Spinal cord (tissue), 10 donors: ENCODE measurements at places on chromosomes 1 and 21. TPM values are rescaled to one million over a fixed set of nuclear protein-coding genes. Genes with fewer than 3 reads are reported as not detected.

The NPHS2 gene
- polyA plus RNA-seq: 0.67 TPM

DNA sequence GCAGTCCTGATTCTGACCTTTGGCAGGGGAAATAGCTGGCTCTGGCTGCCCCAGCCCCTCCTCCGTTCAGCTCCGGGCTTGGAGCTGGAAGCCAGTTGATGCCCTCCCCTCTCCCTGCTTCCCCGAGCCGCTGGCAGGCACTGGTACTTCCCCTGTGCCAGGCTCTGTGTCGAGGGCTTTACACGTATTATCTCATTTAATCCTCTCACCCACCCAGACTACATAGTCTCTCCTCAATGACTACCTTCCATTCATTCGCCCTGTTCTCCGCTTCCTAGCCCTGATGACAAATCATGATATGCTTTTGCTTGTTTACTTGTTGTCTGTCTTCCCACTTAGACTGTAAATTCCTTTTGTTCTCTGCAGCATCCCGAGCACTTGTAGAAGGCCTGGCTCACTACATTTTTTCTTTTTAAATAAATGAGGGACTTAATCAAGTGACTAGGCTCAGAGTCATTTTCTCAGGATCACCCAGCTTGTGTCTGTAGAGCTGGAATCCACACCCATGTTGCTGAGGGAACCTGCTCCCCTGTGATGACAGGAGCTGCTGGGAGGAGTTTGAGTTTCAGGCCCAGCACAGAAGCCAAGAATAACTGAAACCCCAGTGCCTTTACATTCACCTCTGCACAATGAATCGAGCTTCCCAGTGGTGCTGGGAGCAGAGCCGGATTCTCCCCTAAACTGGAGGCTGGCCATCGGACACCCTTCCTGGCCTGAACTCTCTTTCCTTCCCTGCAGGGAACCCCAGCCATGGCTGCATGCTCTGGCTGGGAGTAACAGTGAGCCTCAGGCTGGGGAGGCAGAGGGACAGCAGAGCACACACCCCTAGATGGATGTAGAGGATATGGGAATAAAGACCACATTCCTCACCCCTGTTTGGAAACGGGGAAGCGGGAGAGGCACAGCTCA, 58.3 kb downstream of the UBIAD1 start:
- no peak overlapping the region for H3K27ac ChIP-seq
- H3K27me3 ChIP-seq: no peaks in the 10 kb centered on the region
- H3K36me3 ChIP-seq: no peaks in the 10 kb centered on the region
- H3K4me1 ChIP-seq: peaks cover 44% of the 10 kb centered on the region

The GOLT1A gene
- 12.4 TPM for polyA plus RNA-seq

The STYXL2 gene
- 1.0 TPM for polyA plus RNA-seq

The KCNK2 gene
- 33.2 TPM for polyA plus RNA-seq

DNA sequence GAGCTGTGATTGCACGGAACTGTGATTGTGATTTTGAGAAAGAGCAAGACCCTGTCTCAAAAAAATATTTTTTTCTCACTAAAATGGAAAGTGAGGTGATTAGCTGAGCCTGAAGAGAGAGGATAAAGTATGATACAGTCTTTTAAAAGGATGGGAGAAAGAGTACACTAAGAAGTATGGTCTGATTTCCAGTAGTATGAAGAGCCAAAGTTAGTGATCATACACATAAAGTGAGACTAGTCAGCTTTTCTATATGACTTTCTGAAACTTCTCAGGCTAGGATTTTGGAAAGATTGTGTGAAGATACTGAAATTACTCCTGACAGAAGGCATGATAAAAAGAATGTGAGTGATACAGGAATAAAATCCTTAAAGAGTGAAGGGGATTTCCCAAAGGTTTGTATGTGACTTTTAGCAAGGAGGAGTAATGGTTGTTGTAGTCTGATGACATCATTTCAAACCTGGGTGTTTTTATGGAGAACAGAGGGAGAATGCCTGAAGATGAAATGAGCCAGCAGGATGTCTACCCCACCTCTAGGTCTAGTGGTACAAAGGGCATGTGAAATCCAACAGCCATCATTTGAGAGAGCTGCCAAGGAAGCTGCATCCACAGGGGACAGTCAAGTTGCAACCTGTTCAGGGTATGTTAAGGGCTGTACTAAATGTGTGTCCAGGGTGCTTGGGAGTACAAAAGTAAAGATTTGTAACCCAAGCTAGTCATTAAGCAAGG, 157.7 kb downstream of the PIK3R3 start:
- no peaks in the 10 kb centered on the region for H3K36me3 ChIP-seq
- H3K27ac ChIP-seq: no peak overlapping the region
- DNase-seq: no peak
- no peak overlapping the region for H3K4me3 ChIP-seq

GRCh38 chr1:67460676-67461500, 30.7 kb upstream of the SERBP1 start:
- H3K36me3 ChIP-seq: no peaks in the 10 kb centered on the region
- no peak overlapping the region for H3K4me3 ChIP-seq
- DNase-seq: no peak

- no peaks in the 10 kb centered on the region for H3K36me3 ChIP-seq
- no peaks in the 10 kb centered on the region for H3K27me3 ChIP-seq
- no peak overlapping the region for H3K4me3 ChIP-seq
- DNase-seq: no peak
Observed at GRCh38 chr1:194537521-194537920, 1351.1 kb upstream of the B3GALT2 start.

GRCh38 chr21:36396971-36397370, 11.8 kb downstream of the CHAF1B start:
- H3K36me3 ChIP-seq: peaks cover 25% of the 10 kb centered on the region
- H3K4me1 ChIP-seq: no peaks in the 10 kb centered on the region
- H3K4me3 ChIP-seq: no peak overlapping the region
- no peak for DNase-seq
- no peak overlapping the region for H3K27ac ChIP-seq
- H3K27me3 ChIP-seq: no peaks in the 10 kb centered on the region

DNA sequence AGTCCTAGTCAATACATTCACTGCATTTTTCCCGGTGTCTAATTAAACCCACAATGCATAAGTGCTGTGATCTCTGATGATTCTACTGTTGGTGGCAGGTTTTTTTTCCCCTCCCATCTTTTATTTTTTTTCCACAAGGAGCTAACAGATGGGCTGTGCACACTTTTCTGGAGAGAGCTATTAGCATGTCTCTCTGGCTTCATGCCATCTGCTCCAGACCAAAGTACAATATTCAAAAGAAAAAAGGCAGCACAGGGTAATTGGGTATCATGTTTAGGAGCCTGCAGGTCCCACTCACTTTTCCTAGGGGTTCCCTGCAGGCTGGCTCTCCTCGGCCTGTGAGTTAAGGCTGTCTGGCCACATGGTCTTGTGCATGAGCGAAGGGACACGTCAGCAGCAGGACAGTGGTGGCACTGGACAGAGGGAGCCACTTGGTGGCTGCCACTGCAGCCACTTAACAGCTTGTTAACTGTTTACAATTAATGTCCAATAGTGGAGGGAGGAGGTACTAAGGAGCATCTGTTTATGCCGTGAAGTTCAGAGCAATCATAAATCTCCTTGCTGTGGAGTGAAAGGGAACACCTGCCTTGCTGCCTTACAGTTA, 53.5 kb upstream of the C8B start:
- H3K4me1 ChIP-seq: peaks cover 2% of the 10 kb centered on the region
- peak; percentile 79 for DNase-seq
- H3K27me3 ChIP-seq: no peaks in the 10 kb centered on the region
- H3K36me3 ChIP-seq: peaks cover 6% of the 10 kb centered on the region

- H3K4me1 ChIP-seq: peaks cover 11% of the 10 kb centered on the region
- no peaks in the 10 kb centered on the region for H3K36me3 ChIP-seq
- H3K27ac ChIP-seq: no peak overlapping the region
Observed at GRCh38 chr1:41803656-41804055, 115.1 kb downstream of the HIVEP3 start.

DNA sequence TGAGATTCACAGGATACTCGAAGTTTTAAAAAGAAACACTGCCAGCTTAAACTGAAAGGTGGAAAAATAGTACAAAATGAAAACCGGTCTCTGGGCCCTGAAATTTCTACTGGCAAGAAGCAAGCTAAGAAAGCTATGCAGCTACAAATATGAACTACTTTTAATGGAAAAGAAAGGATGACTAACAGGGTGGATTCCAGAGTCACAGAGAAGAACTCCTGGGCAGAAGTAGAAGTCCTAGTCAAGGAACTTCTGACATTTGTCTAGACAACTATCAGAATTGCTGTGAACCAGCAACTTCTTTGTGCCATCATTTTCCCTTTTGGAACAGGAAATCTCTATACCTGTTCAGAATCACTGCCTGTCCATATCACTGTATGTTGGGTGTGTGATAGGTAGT, 38.1 kb downstream of the CD160 start:
- H3K27ac ChIP-seq: no peak overlapping the region
- H3K4me3 ChIP-seq: no peak overlapping the region
- no peak for DNase-seq
- H3K4me1 ChIP-seq: peaks cover 2% of the 10 kb centered on the region
- peaks cover 15% of the 10 kb centered on the region for H3K36me3 ChIP-seq

DNA sequence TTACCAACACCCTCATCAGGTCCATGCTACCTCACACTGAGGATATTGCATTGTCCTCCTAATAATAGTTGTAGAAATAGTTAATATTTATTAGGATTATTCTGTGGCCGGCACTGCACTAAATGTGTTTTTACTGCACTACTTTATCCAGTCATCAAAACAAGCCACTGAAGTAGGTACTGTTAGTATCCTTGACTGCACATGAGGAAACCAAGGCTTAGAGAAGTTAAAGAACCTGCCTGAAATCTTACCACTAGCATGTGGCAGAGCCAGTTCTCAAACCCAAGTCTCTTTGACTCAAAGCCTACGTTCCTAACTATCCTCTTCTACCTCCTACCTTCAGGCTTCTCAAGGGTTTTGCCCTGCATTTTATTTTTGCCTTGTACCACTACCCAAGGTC, 30.9 kb downstream of the FMO1 start:
- no peaks in the 10 kb centered on the region for H3K4me1 ChIP-seq
- no peaks in the 10 kb centered on the region for H3K36me3 ChIP-seq
- H3K27ac ChIP-seq: no peak overlapping the region
- DNase-seq: no peak
- no peak overlapping the region for H3K4me3 ChIP-seq
- no peaks in the 10 kb centered on the region for H3K27me3 ChIP-seq
